Stimulated activated naive CD4-positive, alpha-beta T cell treated with Interleukin-2 at 50 U/mL for 16 hours (primary cell): ENCODE measurements at places on chromosomes 11 and 22.
A peak's percentile ranks its signal among the peaks of the same experiment; 100 is the strongest.

DNA sequence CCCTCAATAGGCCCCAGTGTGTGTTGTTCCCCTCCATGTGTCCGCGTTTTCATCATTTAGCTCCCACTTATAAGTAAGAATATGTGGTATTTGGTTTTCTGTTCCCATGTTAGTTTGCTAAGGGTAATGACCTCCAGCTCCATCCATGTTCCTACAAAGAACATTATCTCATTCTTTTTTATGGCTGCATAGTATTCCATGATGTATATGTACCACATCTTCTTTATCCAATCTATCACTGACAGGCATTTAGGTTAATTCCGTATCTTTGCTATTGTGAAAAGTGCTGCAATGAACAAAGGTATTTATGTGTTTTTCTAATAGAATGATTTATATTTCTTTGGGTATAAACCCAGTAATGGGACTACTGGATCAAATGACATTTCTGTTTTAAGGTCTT is 42.1 kb downstream of the SLC36A4 start:
- DNase-seq: no peak

GRCh38 chr11:37449146-37449545 is 851.1 kb upstream of the RAG2 start:
- no peak for DNase-seq

- peak; percentile 56 for DNase-seq
These were observed 28.8 kb downstream of the IGSF9B start for GRCh38 chr11:133927690-133928627.

DNA sequence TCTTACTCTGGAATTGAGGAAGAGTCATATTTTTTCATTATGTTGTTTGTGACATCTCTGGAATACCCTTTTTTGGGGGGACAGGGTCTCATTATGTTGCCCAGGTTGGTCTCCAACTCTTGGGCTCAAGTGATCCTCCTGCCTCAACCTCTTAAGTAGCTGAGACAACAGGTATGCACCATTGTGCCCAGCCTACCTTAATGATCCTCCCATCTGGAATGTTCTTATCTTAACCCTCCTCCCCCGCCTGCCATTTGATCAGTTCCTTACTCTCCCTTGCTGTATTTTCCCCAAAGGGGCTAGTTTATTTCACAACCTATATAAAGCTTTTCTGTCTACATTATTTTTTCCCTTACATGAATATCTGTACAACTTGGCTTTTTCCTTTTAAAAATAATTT is 594.7 kb downstream of the METTL15 start:
- no peak for DNase-seq

- no peak for DNase-seq
These were observed 22.9 kb upstream of the ARHGAP8 start for GRCh38 chr22:44729391-44730021.

- no peak for DNase-seq
These were observed 400.5 kb downstream of the TENM4 start for GRCh38 chr11:79040348-79040747.

GRCh38 chr11:124517314-124517713 is 26.1 kb downstream of the OR8B12 start:
- no peak for DNase-seq

DNA sequence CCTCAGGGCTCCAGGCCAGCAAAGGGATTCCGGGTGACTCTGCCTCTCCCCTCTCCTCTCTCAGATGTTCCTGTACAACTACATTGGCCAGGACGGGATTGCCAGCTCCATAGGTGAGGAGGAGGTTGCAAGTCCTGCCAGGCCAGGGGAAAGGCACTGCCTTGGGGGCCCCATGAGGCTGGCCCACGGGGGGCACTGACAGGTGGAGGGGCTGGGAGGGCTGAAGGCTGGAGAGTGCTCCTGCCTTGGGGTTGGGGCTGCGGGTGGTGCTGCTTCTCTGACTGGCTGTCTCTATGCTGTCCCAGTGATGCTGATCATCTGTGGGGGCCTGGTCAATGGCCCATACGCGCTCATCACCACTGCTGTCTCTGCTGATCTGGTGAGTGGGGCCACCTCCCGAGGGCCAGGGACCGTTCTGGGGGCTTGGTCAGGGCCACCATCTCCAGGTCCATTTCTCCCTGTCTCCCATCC is 21.7 kb downstream of the SLC37A2 start:
- no peak for DNase-seq

- no peak for DNase-seq
These were observed 21.5 kb upstream of the RFPL3 start for GRCh38 chr22:32336121-32336603.

DNA sequence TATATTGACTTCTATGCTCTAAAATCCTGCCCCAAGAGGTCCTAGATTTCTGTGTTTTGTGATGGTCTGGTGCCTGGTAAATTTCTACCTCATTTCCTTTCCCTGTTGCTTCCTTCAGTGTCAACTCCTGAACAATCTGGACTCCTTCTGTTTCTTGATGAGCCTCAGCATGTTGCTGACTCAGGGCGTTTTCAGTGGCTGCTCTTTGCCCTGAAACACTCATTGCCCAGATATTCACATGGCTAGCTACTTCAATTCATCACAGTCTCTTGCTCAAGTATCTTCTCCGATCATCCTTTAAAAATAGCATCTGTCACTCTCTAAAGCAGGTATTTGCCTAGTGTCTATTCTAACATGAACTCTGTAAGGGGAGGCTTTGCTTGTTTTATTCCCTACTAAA is 526.3 kb upstream of the RAG2 start:
- DNase-seq: no peak

DNA sequence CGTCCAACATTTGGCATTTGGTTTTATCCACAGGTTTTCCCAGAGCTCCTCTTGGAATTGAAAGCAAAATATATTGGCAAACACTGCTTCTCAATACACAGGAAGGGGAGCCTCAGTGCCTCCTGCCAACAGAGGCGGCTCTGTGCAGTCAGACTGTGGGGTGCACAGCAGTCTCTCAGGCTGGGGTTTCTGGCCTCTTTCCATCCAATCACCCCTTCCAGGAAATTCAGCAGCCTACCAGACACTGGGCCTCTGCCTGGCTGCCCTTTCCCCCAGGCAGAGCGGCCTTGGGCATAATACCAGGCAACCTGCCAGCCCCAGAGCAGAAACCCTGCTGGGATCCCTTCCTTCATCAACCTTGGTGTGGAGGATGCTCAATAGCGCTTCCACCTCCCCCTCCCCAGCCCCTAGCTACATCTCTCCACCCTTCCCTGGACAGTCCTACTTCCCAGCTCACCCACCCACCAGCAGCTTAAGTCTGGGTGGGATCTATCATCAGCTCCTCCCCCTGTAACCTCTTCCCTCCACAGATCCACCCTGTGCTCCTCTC is 17.8 kb upstream of the RAPSN start:
- DNase-seq: no peak
